ENCODE measurements at places on chromosomes 1 and 21.

- DNase-seq: no peak
Observed at GRCh38 chr21:39663066-39663465, 50.3 kb downstream of the B3GALT5 start.

DNA sequence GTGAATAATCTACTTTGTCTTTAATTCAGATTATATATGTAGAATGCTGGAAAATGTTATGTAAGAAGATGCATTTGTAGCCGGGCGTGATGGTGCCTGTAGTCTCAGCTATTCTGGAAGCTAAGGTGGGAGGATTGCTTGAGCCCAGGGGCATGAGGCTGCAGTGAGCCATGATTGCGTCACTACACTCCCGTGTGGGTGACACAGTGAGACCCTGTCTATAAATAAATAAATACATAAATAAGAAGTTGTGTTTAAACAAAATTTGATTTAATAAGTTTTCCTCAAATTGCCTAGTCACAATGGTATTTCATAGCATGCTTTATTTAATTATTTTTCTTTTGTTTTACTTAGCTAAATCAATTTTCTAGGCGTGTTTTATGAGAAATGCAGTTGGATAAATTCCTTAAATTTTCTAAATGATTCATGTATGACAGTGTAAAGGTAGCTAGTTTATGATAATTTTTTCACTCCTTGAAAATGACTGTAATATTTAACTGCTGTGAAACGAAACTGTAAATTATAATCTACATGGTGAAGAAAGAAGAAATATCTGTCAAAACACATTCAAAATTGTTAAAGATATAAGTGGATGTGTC is 232.6 kb downstream of the SRGAP2C start:
- DNase-seq: no peak

- DNase-seq: peak; percentile 41
Observed at GRCh38 chr1:225437710-225438437, 10.0 kb upstream of the LBR start.

DNA sequence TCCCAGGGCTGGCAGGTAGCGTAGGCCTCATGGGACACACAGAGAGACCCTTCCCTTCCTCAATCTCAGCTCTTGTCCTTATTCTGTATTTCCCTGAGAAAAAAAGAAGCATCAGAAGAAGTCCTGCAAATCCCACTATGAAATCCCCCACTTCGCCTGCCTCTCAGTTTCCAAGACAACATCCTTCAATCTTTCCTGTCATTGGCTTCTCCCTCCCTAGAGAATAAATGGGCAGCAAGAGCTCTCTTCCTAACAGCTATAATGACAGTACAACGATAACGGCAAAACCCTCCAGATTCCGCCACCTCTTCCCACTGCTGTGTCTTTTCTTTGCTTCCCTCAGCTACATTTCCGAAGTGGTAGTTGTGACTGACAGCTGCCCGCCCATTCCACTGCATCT is 41.6 kb upstream of the NTPCR start:
- no peak for DNase-seq

DNA sequence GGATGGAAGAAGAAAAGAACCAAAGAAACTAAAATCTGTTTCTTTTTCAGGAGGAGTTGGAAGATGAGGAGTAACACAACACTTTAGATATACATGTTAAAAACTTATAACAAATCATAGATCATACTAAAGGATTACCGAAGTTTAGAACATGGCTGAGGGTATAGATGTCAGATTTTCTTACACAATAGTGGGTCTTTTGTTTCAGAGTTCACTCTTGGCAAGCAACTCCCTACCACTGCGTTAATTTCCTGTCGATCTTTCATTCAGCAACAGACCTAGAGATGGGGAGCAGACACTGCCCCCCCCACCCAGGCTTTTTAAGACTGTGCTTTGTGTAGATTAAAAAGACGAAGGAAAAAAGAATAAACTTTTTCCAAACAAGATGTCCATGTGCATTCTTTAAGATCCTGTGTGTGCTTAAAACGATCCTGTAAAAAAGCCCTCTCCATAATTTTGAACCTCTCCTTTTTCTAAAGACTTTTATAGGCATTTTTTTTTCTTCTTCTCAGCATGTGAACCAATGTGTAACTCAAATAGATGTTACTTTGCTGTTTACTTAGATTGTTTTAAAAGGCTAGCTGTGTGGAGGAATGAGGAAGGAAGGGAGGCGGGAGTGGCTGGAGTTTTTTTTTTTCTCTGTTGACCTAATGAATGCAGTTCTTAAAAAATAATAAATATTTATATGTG is 50.4 kb downstream of the NFIA start:
- DNase-seq: peak; percentile 56

- DNase-seq: peak; percentile 14
Observed at GRCh38 chr1:220983877-220984635, 104.8 kb downstream of the HLX start.

DNA sequence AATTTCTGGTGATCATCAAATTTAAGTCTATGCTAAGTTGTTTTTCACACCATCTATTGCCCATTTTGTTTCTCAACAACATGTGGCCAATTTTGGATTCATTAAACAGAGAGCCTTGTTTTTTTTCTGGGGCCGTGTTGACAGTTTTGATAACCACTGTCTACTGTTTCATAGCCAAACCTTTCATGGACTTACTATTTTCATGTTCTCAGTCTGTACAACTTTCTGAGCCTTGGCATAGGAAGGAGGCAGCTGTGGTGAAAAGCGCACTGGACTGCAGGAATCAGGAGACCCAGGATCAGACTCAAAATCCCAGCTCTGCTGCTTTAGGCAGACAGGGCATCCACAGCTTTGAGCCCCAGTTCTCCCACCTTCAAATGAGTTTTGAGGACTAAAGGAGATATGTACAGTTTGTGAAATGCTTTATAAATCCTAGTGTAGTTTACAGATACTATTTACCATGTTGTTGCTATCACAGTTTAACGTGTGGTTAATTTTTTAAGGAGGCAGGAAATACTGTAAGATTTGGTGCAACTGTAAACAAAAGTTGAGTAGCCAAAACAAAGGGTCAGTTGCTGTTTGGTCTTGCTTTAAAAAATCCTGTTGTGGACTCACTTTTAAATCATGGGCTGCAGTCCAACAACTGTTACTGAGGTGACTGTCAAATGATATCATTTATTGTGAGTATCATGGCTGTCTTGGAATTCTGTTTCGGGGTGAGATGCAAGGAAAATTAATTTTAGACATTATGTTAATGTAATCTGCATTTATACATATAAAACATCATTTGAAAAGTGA is 2.9 kb downstream of the MACO1 start:
- no peak for DNase-seq

DNA sequence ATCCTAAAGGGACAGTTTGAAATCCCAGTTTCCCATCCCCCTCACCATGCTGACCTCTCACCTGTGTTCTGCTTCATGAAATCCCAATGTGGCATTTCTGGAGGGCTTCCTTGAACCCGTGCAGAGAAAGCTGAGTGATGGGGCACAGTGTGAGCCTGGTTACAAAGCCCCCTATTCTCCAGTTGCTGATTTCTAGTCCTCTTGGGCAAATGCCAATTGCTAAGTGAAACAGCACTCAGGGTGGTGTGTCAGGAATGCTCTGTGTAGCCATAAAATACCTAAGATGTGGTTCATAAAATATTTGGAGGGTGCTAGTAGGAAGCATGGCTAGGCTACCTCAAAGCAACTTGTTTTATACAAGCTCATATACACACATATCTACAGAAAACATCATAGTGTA is 32.0 kb downstream of the SUSD4 start:
- DNase-seq: no peak

DNA sequence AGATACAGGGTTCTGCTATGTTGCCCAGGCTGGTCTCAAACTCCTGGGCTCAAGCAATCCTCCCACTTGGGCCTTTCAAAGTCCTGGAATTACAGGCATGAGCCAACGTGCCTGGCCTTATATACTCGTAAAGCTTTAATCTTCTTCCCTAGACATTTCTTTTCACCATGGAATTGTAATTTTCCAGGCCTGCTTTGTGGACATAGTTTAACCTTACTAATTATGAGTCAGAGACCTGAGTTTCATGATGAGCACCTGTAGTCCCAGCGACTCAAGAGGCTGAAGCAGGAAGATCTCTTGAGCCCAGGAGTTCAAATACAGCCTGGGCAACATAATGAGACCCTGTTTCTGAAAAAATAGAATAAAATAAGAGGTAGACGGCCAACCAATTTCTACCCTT is 12.3 kb downstream of the PATJ start:
- no peak for DNase-seq

DNA sequence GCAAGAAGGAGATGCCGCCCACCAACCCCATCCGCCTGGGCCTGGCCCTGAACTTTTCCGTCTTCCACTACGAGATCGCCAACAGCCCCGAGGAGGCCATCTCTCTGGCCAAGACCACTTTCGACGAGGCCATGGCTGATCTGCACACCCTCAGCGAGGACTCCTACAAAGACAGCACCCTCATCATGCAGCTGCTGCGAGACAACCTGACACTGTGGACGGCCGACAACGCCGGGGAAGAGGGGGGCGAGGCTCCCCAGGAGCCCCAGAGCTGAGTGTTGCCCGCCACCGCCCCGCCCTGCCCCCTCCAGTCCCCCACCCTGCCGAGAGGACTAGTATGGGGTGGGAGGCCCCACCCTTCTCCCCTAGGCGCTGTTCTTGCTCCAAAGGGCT is 732 bp downstream of the SFN start:
- DNase-seq: no peak
